HFFc6 (cell line): ENCODE measurements at places on chromosomes 11 and 22. TPM values are rescaled to one million over a fixed set of nuclear protein-coding genes. Genes with fewer than 3 reads are reported as not detected.

The SLC6A5 gene
- total RNA-seq = not detected in 3 replicates

The SVIP gene
- total RNA-seq = 11.8 to 25.9 TPM (median 14.8 TPM) in 3 replicates

DNA sequence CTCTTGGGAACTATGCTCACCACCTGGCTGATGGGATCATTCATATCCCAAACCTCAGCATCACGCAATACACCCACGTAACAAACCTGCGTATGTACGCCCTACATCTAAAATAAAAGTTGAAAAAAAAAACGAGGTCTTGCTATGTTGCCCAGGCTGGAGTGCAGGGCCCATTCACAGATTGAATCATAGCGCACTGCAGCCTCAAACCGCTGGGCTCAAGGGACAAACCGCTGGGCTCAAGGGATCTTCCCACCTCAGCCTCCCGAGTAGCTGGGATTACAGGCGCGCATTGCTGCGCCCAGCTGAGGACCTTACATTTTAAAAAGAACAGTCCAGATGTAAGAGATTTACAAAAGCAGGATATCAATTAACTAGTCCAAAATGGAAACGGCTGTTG is 41.9 kb upstream of the EMID1 start:
- no peaks in the 10 kb centered on the region for H3K4me1 ChIP-seq
- DNase-seq = no peak
- no peak overlapping the region for H3K4me3 ChIP-seq
- H3K27me3 ChIP-seq = peaks cover 32% of the 10 kb centered on the region
- H3K36me3 ChIP-seq = no peaks in the 10 kb centered on the region

The CARD18 gene
- total RNA-seq = not detected in 3 replicates

DNA sequence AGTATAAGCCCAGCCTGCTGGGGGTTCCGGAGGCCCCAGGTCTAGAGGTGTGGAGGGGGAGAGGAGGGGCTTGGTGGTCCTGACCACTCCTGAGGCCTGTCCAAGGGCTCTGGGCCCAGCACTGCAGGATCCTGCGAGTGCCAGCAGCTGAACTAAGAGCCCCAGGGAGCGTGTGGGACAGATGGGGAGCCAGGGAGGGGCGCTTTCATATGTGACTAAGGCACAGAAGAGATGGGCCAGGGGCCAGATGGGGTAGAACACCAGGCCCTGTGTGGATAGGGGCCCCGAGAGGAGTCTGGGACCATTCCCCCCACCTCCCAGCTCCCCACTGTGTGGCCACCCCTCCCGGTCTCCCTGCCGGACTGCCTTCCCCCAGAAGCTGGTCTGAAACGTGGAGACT is 18.4 kb downstream of the MAFF start:
- H3K36me3 ChIP-seq = peaks cover 20% of the 10 kb centered on the region
- peaks cover 49% of the 10 kb centered on the region for H3K4me1 ChIP-seq
- H3K27ac ChIP-seq = peak overlapping the region; percentile 95
- no peak for DNase-seq
- H3K27me3 ChIP-seq = peaks cover 26% of the 10 kb centered on the region

DNA sequence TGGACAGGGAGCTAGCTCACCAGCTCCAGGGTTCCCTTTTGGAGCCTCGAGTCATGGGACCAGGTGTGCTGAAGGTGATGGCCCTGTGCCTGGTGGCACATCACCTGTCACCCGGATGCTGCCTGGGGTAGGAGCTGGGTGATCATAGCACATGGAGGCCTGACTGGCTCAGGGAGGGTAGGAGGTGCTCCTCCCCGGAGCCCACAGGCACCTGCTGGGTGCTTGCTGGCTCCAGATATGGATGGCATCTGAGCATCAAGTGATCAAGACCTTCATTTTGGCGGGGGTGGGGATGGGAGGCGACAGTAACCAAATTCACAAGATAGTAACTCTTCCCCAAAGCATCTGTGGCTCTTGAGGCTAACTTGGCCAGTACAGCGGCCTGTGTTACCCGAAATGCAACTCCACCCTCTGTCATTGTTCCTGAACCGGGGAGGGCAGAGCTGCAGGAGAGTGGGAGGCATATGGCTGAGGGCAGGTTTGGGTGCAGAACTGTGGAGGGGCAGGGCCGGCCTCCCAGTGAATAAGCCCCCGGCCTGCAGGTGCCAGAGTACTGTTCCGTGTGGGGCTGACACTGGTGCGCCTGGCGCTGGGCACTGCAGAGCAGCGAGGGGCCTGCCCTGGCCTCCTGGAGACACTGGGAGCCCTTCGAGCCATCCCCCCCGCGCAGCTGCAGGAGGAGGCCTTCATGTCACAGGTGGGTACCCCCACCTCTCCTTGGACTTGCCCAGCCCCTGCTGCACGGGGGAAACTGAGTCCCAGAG is 4.7 kb downstream of the TBC1D10C start:
- no peak for DNase-seq
- no peak overlapping the region for H3K27ac ChIP-seq
- peaks cover 27% of the 10 kb centered on the region for H3K27me3 ChIP-seq
- no peaks in the 10 kb centered on the region for H3K4me1 ChIP-seq
- H3K4me3 ChIP-seq = no peak overlapping the region

The OR52I1 gene
- total RNA-seq = not detected in 3 replicates

GRCh38 chr11:82906236-82906635 is 4.7 kb downstream of the DDIAS start:
- DNase-seq = peak; percentile 19
- H3K27ac ChIP-seq = no peak overlapping the region
- H3K4me3 ChIP-seq = no peak overlapping the region
- H3K4me1 ChIP-seq = peaks cover 49% of the 10 kb centered on the region

DNA sequence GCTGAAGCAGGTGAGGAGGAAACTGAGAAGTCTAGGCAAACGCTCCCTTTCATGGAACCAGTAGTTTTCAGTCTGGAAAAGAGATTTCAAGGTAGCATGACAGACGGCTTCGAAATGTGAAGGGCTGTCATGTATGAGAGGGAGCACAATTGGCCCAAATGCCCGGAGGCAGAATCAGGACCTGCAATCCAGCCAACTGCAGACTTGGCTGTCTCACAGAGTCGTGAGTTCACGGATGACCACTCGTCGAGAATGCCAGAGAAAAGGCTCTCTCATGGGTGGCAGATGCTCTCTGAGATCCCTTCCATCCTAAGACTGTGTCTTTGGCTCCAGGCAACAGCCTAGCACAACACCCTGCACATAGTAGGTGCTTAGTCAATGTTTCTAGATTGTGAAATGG is 134.8 kb downstream of the DSCAML1 start:
- DNase-seq = no peak
- no peak overlapping the region for H3K4me3 ChIP-seq
- no peak overlapping the region for H3K27ac ChIP-seq

- no peaks in the 10 kb centered on the region for H3K36me3 ChIP-seq
- no peak overlapping the region for H3K27ac ChIP-seq
- no peak for DNase-seq
- H3K4me3 ChIP-seq = no peak overlapping the region
Measured at GRCh38 chr22:27748751-27749191, 52.8 kb downstream of the MN1 start.

DNA sequence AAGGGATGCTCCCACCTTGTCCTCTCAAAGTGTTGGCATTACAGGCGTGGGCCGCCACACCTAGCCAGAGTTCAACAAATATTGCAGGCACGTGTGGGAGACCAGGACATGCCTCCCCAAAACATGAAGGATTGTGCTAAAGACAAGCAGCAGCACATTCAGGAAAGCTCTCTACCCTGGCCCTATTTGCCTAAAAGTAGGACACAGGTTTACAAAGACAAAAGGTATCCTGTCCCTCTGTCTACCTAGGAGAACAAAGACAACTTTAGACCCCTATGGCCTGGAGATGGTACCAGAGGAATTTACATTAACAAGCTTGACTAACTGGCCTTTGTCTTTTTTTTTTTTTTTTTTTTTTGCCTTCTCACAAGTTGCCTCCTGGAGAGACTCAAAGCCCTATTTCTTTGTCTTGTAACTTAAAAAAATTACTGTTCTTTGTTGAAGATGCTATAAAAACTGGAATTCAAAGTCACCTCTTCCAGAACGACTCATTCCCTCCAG is 859 bp upstream of the ACCS start:
- H3K36me3 ChIP-seq = no peaks in the 10 kb centered on the region
- H3K27me3 ChIP-seq = peaks cover 14% of the 10 kb centered on the region
- H3K4me3 ChIP-seq = peak overlapping the region; percentile 92
- H3K27ac ChIP-seq = peak overlapping the region; percentile 94
- no peak for DNase-seq

- no peak overlapping the region for H3K4me3 ChIP-seq
- H3K27ac ChIP-seq = no peak overlapping the region
- no peaks in the 10 kb centered on the region for H3K36me3 ChIP-seq
- H3K4me1 ChIP-seq = no peaks in the 10 kb centered on the region; the same call in 1 of the 2 replicates
- H3K27me3 ChIP-seq = peaks cover 37% of the 10 kb centered on the region
Measured at GRCh38 chr11:60995798-60996197, 24.3 kb downstream of the CD6 start.

- no peaks in the 10 kb centered on the region for H3K27me3 ChIP-seq
- no peak overlapping the region for H3K4me3 ChIP-seq
- H3K36me3 ChIP-seq = no peaks in the 10 kb centered on the region; the same call in 1 of the 2 replicates
- no peak overlapping the region for H3K27ac ChIP-seq
- no peak for DNase-seq
Measured at GRCh38 chr11:130854483-130854882, 61.8 kb downstream of the SNX19 start.

GRCh38 chr22:42342426-42343120 is 72.1 kb upstream of the TCF20 start:
- no peaks in the 10 kb centered on the region for H3K36me3 ChIP-seq
- no peak overlapping the region for H3K27ac ChIP-seq
- H3K27me3 ChIP-seq = peaks cover 36% of the 10 kb centered on the region
- peak overlapping the region; percentile 21; the same call in 1 of the 2 replicates for H3K4me3 ChIP-seq
- DNase-seq = no peak
- no peaks in the 10 kb centered on the region for H3K4me1 ChIP-seq

DNA sequence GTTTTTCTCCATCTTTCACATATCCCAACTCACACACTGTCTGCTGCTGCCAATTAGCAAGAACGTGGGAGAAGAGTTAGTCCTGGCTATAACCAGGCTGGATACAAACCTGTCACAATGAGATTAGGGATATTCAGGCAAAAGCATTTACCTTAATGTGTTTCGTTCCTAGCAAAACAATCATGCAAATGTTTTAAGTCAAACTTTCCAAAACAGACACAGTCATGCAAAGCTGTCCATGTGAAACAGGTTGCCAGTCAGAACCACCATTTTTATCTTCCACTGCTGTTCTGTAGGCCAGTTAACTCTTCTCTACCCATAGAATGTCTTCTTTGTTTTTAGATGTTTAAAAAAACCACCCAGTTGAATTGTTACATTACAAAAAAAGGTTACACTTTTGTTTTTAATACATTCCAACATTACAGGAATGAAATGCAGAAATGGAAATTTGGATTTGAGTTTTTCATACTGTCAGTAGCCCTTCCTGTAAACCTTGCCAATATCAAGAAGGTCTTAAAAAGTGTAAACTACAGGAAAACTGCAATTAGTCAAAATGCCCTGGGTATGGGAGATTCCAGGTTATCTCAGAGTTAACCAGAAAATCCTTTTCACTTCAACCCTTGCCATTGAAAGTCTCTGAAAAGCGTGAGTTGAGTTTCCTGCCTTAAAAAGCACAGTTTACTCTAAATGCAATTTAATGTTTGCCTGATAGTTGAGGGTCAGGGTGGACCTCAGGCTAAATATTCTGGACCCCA is 34.2 kb upstream of the LDLRAD3 start:
- H3K36me3 ChIP-seq = no peaks in the 10 kb centered on the region
- no peak overlapping the region for H3K4me3 ChIP-seq
- no peak overlapping the region for H3K27ac ChIP-seq

DNA sequence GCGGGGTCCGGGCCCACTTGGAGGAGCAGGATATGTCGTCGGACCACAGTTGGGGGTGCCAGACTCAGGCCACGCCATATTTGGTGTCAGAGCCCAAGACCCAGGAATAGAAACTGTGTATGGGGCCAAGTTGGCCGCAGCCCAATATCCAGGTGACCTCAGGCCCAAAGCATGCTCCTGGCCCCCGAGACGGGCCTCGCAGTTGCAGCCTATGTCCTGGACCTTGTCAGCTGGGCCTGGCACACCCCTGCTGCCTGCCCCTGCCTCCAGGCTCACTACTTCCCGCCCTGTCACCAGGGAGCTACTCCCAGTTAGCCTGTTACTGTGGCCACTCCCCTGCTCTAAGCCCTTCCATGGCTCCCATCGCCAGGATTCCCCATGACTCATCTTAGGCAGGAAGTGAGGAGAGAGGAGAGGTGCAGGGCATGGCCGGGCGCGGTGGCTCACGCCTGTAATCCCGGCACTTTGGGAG is 23.1 kb downstream of the A4GALT start:
- H3K36me3 ChIP-seq = no peaks in the 10 kb centered on the region
- DNase-seq = peak; percentile 89
- peaks cover 35% of the 10 kb centered on the region for H3K4me1 ChIP-seq
- H3K4me3 ChIP-seq = no peak overlapping the region
- peak overlapping the region; percentile 89 for H3K27ac ChIP-seq

The CENPM gene
- total RNA-seq = 18.6 to 29.4 TPM (median 27.4 TPM) in 3 replicates

The OR4D5 gene
- total RNA-seq = not detected in 3 replicates

DNA sequence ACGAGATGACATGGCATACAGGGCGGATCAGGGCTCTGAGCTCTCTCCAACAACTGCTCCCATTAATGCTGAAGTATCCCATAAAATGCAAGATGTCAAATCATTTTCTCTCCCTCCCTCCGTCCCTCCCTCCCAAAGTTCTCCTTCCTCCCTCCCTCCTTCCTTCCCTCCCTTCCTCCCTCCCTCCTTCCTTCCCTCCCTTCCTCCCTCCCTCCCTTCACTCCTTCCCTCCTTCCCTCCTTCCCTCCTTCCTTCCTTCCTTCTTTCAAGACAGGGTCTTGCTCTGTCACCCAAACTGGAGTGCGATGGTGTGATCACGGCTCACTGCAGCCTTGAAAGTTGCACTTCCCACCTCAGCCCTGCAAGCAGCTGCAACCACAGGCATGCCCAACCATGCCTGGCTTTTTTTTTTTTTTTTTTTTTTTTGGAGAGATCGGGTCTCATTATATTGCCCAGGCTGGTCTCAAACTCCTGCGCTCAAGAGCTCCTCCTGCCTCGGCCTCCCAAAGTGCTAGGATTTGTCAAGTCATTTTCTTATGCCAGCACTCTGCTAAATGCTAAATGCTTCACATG is 38.2 kb downstream of the TXN2 start:
- peaks cover 53% of the 10 kb centered on the region for H3K4me1 ChIP-seq
- H3K36me3 ChIP-seq = peaks cover 7% of the 10 kb centered on the region
- no peak overlapping the region for H3K4me3 ChIP-seq
- no peak for DNase-seq

The SEZ6L gene
- not detected in 3 replicates for total RNA-seq

DNA sequence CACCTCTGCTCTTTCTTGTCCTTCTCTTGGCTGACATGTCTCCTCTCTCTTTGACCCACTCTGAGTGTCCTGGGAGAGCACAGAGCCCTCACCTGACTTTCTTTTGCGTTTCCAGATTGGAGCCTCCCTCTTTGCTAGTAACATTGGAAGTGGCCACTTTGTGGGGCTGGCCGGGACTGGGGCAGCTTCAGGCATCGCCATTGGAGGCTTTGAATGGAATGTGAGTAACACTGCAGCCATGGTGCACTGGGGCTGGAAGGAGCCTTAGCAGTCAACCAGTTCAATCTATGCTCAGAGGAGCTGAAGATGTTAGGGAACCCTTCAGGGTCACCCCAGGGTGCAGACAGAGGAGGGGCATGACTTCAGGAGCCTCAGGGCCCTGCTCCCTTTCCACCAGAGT is 23.8 kb downstream of the SLC5A1 start:
- no peak overlapping the region for H3K4me3 ChIP-seq
- H3K27me3 ChIP-seq = peaks cover 20% of the 10 kb centered on the region
- no peak overlapping the region for H3K27ac ChIP-seq
- no peaks in the 10 kb centered on the region for H3K36me3 ChIP-seq

The A4GALT gene
- 10.4 to 15.7 TPM (median 13.0 TPM) in 3 replicates for total RNA-seq
